Cerebellum (tissue), 4 donors: ENCODE measurements at places on chromosomes 6 and 20. TPM values are rescaled to one million over a fixed set of nuclear protein-coding genes. Genes with fewer than 3 reads are reported as not detected.

DNA sequence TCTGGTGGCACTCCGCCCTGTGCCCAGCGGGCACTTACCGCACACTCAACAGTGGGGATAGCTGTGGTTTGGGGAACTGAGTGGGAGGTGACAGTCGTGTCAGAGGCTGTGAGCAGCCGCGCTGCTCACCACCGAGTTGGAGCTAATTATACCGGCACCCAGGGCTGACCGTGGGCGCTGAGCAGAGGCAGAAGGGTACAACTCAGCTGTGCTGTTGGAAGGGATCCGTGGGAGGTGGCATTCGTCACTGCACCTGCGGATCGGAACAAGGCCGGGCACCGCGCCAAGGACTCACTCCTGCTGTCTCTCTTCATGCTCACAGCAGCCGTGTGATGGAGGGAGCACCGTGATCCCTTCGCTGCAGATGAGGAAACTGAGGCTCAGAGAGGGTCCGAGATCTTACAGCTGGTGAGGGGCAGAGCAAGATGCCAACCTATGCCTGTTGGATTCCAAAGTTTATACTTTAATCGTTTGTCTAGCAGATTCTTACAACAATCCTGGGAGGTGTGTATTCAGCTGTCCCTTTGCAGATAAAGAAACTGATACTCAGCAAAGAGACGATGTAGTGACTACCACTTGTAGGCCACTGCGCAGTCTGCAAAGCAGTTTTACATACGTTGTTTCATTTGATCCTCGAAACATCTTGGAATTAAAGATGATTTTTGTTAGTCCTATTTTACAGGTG, 713 bp upstream of the ELMO2 start:
- no peak for DNase-seq

- DNase-seq, result no peak
These were observed 103.1 kb downstream of the SULF2 start for GRCh38 chr20:47682028-47682783.

GRCh38 chr6:37121556-37121955, 48.4 kb upstream of the PIM1 start:
- no peak for DNase-seq

- DNase-seq, result no peak
These were observed 491.3 kb downstream of the MAFB start for GRCh38 chr20:40197691-40198090.

B3GAT2 gene
- total RNA-seq, result 17.2 TPM

OR2H1 gene
- not detected for total RNA-seq

MYMX gene
- total RNA-seq, result not detected

GRCh38 chr6:151370509-151371078, 20.8 kb downstream of the ZBTB2 start:
- DNase-seq, result no peak

DNA sequence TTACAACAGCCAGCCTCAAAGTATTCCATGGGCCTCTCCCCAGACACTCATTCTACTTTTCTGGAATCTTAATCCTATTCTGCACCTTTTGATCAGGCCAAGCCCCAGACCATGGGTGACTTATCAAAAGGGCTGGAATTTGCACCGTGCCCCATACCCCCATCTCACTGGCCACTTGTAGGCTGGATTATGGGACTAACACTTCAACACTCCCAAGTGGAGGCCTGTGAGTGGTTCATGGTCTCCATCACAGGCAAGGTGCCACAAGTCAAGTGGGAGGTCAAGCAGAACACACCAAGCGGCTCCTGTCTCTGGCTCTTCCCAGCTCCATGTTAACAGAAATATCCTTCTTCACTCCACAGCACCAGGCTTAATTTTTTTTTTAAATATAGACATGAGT, 212.3 kb upstream of the HEY2 start:
- DNase-seq, result no peak

DNA sequence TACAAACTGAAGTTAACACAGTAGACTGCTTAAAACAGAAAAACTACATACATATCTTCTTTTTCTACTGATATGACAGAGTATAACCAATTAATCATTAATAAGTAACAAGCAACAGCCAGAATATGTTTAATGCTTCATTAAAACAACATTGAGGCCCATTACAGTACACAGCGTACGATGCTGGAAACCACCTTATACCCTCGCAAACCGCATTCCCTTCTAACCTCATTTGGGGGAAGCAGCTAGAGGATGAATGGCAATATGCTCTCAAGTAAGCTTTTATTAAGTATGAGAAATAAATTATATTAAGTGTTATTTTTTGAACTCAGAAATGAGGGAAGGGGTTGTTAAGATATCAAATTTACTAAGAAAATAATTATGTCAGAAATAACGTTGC, 142.4 kb downstream of the GMDS start:
- no peak for DNase-seq

DNA sequence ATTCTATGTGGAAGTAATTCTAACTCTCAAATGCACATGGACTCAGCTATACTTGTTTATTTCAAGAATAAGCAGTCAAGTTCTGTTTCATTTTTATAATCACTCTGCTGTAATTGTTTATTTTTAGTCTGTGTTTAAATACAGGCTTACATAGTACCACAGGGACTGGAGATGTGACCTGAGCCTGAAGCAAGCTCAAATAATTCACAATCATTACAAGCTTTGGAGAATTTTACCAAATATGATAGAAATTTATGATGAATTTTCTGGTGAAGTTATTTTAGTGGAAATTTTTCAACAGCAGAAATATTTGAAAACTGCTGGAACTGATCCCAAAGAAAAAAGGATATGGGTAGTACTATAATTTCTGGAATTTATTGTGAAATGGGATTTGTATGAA, 41.6 kb upstream of the DSE start:
- DNase-seq, result no peak

GRCh38 chr6:168823397-168824212, 382.6 kb downstream of the SMOC2 start:
- DNase-seq, result no peak

DNA sequence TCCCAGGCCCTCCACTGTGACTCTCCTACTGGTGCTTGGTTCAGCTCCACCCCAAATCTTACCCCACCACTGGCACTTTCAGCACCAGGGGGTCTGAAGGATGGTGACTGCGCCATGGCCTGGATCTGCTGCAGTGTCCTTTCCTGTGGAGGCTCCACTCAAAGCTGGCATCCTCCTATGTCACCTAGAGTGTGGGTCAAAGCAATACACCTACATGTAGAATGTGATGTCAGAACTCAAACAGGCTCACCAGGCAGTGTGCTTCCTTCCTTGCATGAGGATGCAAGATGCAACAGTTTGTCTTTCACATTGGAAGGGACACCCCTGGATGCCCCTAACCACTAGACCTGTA, 32.8 kb upstream of the MICB start:
- no peak for DNase-seq

DNA sequence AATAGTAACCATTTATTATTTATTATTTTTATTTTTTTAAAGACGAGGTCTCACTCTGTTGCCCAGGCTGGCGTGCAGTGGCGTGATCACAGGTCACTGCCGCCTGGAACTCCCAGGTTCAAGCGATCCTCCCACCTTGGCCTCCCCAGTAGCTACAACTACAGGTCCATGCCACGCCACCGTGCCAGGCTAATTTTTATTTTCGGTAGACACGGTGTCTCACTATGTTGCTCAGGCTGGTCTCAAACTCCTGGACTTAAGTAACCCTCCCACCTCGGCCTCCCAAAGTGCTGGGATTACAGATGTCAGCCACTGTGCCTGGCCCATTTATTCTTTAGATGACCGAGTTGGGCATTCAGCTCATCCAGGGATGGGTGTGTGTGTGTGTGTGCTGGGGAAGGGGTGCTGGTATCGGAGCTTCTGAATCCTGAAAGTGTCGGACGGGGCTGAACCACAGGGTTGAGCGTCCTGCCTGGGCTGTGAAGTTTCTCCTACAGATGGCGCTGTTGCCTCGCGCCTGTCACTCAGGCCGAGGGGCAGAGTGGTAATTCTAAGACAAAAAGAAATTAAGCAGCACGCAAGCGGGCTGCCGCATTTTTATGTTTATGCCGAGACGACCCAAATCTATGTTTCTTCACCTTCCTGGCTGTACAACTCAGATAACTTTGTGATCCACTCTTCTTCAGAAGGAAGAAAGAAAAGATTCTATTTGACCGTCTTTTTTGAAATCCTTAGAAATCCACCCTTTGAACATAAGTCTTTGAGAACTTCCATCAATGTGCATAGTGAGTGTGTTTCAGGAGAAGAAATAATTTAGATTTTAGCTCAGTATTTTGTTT, 252.8 kb downstream of the CDH26 start:
- peak; percentile 37 for DNase-seq

DNA sequence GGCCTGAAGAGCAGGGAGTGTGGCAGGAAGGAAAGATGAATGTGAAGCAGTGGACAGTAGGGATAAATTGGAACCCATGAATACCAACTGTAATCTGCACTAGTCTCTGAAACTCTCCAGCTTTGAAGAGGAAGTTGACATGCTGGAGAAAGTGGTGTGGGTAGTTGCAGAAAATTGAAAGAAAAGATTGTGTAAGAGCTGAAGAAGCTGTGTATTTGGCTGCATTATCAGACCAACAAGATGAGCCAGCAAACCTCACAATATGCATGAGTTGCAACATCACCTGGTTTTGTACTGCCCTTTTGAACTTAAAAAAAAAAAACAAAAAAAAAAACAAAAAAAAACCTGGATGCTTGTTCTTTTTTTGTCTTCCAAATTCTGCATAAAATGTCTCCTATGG, 921.9 kb upstream of the EYS start:
- no peak for DNase-seq

GRCh38 chr6:1612974-1613306, 3.2 kb downstream of the FOXC1 start:
- no peak for DNase-seq

PDYN gene
- 0.45 TPM for total RNA-seq

LINC00237 gene
- 0.45 TPM for total RNA-seq

DNA sequence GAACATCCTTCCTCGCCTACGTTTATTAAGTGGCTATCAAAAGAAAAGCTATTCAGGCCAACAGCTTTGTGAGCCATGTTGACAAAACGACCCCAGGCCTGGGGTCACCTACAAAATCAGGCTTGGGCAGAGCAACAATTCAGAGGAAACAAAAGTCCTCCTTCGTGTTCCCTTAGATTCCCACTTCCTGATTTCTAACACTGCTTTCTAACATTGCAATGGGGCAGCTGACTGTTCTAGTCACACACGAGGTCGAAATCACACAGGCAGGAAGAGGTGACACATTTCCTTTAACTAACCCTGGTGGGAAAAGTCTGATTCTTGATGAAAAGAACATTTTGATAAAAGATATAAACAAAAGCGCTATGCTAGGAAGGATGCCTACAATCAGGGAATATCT, 31.9 kb downstream of the WDR27 start:
- no peak for DNase-seq

DNA sequence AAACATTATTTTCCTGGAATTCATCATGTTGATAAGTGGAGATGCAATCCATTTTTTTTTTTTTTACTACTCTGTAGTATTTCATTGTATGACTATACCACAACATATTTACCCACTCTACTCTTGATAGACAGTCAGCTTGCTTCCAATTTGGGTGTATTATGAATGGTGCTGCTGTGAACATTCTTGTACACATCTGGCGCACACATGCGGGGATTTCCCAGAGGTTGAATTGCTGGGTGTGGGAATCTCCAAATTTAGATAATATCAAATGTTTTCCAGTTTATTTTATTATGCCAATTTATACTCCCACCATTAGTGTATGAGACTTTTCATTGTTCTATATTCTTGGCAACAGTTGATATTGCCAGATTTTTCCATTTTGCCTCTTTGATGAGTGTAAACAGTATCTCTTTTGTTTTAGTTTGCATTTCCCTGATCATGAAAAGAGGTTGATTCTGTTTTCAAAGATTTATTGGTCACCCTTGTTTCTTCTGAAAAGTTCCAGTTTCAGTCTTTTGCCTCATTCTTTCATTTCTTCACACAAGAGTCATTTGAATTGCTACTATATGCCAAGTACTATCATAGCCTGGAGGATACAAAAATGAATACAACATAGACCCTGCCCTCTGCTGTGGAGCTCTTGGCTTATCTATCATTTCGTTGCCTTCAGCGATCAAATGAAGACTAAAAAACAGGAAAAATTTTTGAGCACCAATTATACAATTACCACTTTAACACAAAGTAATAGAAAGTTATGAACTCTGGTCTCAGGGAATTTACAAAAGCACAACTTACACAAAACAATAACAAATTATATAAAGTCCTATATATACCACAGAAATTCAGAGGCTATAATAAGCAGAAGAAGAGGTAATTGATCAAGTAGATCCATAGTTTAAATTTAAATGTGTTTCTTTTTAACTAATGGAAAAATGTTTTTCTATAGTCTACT, 17.1 kb upstream of the NCOA7 start:
- no peak for DNase-seq

GRCh38 chr6:124330197-124330596, 526.5 kb downstream of the NKAIN2 start:
- no peak for DNase-seq

CHRNA4 gene
- total RNA-seq, result 7.0 TPM

GRCh38 chr20:1287787-1288569, 21.9 kb downstream of the SNPH start:
- peak; percentile 89 for DNase-seq

DNA sequence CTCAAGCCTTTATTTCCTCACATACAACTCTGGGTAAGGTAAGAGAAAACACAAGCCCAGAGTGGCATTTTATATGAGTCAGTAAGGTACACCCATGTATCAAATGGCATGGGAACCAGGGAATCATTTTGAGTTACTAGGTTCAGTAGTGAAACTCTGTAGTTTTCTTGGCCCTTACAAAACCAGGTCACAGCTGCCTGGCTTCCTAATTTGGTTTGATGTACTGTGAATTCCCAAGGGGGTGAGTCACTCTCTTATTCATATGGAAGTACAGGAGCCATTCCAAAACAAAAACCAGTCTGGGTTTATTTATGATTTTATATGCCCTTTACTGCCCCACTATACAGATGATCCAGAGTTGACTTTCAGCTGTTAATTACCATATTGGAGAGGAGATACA, 70.7 kb downstream of the PDE7B start:
- peak; percentile 22 for DNase-seq

BPI gene
- 0.27 TPM for total RNA-seq

NMBR gene
- total RNA-seq, result 2.5 TPM

- no peak for DNase-seq
These were observed 17.4 kb upstream of the SDHAF4 start for GRCh38 chr6:70549327-70549726.

DNA sequence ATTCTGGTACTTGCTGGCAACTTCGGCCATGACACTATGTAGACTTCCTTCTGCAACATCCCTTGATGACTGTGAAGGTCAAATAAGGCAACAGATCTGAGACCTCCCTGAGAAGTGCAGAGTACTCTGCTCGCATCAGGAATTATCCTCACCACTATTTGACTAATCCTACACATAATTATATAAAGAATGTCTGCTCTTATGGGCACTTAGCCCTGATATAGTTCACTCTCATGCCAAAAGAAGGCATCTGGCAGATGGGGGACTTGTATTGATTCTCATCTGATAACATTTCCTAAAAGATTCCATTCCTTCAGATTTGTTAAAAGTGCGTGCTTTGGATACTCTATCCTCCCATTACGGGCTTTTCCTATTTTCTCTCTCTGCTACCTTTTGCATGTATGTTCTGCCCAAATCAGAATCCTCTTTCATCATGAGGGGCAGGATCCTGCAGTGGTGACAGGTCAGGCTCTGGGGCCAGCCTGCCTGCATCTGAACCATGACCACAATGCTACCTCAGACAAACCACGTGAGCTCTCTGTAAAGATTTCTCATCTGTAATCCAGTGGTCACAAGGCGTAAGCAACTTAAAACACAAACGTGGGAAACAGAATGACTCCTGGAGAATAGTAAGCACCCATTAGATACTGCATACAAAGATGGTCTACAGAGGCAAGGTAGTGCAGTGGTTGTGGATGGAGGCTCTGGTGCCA, 134.0 kb downstream of the GJA10 start:
- DNase-seq, result no peak
